ENCODE measurements at places on chromosomes 11 and 22. TPM values are rescaled to one million over a fixed set of nuclear protein-coding genes. Genes with fewer than 3 reads are reported as not detected.

DNA sequence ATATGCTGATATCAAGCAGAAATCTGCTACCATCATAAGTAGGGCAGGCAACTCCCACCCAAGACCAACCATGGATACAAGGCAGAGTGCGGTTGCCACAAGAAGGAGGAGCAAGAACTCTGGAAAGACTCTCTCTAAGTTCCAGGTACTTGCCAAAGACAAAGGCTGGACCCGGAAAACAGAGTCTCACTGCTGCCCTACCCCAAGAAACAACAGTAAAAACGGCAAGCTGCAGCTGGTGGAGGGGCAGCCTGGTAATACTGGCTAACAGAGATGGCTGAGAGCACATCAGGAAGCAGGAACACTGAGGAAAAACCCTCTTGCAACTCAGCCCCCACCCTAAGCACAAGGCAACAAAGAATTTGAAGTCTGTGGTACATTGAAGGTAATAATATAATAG lies 27.7 kb upstream of the NXPE2 start:
- no peak for DNase-seq

LDLRAD3 gene
- 69.2 TPM for total RNA-seq

DNA sequence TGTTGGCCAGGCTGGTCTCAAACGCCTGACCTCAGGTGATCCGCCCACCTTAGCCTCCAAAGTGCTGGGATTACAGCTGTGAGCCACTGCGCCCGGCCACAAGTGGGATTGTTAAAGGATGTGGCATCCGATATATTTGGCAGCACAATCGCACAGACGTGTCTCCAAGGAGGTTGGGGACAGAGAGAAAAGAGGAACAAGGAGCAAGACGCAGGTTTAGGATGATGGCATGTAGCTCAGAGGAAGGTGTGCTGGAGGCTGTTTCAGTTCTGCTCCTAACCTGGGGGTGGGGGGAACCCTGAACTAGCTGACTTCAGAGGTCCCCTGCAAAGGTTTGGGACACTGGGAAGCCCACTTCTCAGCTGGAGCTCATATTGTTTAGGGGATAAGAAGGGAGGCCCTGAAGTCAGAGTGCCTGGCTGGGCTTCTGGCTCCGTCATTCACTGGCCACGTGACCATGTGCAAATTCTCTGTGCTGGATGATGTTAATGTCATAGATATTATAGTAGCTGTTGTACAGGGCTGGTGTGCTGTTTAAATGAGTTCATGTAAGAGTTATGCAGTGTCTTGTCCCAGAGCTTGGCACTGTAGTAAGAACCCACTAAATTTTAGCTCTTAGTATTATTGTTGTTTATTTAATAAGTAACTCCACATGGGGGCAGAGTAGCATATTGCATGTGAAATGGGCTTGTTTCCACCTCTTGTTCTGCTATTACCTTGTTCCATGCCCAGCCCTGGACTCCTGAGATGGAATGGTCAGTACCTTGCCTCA lies 129.7 kb downstream of the ST3GAL4 start:
- peak; percentile 18 for DNase-seq

DBX1 gene
- total RNA-seq: not detected

DNA sequence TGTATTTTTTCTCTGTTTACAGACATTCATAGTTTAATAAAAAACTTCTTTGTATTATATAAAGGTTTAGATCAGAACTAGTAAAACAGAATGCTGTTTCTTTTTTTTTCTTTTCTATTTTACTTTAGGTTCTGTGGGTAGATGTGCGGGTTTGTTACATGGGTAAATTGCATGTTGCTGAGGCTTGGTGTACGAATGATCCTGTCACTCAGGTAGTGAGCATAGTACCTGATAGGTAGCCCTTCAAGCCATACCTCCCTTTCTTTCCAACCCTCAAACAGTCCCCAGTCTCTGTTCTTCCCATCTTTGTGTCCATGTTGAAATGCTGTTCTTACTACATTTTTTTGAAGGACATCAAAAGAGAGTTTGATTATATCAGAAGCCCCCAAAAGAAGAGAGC lies 3.2 kb downstream of the ATM start:
- DNase-seq: no peak

GRCh38 chr22:38169116-38169515 lies 12.5 kb downstream of the PLA2G6 start:
- peak; percentile 26 for DNase-seq

SNX32 gene
- not detected for total RNA-seq

DNA sequence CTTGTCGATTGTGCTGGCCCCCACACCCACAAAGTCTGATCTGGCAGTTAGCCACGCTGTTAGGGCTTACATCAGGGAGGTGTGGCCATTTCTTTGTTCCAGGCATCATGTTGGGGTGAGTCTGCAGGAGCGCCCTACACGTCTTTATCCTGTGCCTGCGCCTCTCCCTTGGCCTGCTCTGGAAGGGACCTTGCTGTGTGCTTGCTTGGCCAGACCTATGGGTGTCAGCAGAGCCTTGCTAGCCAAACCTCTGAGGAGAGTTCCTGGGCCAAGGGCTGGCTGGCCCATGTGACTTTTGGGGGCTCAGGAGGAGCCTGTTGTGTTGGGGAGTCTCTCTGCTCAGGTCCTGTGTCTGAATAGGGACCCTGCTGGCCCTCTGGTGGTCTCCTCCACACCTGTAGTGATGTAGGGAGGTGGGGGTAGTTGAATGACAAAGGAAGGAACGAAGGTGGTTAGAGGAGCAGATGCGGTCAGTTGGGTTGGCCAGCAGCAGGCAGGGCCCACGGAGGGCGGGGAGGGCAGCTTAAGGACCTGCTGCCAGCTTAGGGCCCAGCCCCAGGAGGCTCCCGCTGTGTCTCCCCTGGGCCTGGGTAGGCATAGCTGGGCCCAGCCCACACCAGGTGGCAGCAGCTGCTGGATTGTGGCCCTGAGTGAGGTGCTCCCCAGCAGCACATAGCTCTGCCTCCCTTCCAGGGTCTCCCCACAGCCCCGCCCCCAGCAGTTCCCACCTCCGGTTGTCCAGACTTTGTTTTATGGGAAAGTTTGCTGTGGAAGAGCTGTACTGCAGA lies 7.9 kb downstream of the PPIL2 start:
- no peak for DNase-seq

OR11H1 gene
- not detected for total RNA-seq

SLC5A1 gene
- total RNA-seq: 1.2 TPM

F2 gene
- not detected for total RNA-seq

FXYD6 gene
- 21.5 TPM for total RNA-seq

DNA sequence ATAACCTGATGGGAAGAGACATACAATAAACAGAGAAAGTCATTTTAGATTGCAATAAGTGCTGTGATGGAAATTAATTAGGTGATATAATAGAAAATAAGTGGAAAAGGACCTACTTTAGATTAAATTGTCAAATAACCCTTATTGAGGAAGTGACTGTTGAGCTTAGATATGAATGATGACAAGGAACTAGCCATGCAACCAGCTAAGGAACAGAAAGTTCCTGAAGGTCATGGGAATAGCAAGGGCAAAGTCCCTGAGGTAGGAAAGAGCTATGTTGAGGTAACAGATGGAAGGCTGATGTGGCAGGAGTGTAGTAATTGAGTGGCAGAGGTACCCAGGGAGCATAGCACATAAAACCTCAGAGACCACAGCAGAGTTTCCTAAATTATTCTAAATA lies 135.2 kb downstream of the WNT11 start:
- DNase-seq: no peak

EMID1 gene
- total RNA-seq: 1.4 TPM

GRCh38 chr11:86671531-86672006 lies 847 bp downstream of the ME3 start:
- DNase-seq: peak; percentile 94

- DNase-seq: no peak
Measured at GRCh38 chr11:46116007-46116711, 5.1 kb downstream of the PHF21A start.

DNA sequence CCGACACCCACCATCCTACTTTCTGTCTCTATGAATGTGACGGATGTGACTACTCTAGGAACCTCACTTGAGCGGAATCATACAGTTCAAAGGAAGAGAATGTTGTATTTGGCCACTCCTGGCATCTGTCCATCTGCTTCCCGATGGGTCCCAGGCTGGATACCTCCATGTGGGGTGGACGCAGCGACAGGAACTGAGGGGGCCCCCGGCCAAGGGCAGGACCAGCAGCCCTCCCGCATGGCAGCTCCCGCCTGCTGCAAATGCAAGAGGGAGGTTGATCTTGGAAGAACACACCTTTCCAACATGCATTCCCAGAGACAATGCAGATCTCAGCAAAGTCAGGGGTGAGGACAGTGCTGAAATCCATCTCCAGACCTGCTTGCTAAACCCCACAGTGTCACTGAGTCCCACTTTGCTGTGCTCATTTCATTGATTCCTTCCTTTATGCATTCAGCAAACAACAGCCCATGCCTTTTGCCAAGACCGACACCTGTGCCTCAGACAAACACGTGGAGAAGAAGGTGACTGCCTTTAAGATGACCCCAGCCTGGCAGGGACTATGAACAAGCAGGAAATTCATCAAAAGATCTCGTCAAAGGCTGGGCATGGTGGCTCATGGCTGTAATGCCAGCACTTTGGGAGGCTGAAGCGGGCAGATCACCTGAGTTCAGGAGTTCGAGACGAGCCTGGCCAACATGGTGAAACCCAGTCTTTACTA lies 246.2 kb downstream of the CTTN start:
- no peak for DNase-seq

- peak; percentile 49 for DNase-seq
Measured at GRCh38 chr11:125338886-125339811, 156.9 kb downstream of the FEZ1 start.

GRCh38 chr22:37186228-37186996 lies 1.6 kb downstream of the C1QTNF6 start:
- no peak for DNase-seq

- DNase-seq: no peak
Measured at GRCh38 chr11:115194802-115195110, 309.5 kb downstream of the CADM1 start.

GRCh38 chr22:41672780-41673509 lies 15.7 kb downstream of the SNU13 start:
- no peak for DNase-seq

DNA sequence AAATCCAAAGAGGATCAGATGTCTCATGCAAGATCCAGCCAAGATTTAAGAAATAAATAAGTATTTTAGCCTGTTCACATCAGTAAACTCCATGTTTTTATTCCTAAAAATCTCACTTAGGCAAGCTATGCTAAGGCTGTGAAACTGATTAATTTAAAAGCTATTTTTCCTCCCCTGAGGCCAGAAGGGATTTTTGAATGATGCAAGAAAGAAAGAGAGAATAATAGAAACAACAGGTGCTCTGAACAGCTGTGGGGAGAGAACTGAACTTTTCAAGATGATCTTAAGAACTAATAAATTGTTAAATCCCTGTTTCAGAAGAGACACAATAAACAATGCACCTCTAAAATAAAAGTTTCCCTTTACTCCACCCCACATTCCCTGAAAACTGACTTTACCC lies 241.6 kb downstream of the DLG2 start:
- DNase-seq: no peak

DNA sequence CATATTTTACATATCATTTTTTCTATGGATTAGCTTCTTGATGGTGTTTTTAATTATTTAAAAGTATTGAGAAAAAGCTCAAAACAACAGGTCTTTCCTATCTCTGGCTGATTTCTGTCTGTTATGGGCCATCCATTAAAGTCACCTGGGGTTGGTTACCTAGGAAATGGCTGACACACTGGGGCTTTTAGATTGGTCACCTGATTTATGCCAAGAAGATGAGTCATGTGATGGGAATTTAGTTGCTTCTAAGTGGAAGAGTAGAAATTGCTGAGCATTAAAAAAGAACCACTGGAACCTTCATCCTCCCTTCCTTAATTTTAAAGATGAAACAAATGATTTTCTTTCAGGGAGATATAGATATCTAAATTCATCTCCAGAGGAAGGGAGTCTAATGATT lies 48.8 kb upstream of the LARGE1 start:
- DNase-seq: no peak

DNA sequence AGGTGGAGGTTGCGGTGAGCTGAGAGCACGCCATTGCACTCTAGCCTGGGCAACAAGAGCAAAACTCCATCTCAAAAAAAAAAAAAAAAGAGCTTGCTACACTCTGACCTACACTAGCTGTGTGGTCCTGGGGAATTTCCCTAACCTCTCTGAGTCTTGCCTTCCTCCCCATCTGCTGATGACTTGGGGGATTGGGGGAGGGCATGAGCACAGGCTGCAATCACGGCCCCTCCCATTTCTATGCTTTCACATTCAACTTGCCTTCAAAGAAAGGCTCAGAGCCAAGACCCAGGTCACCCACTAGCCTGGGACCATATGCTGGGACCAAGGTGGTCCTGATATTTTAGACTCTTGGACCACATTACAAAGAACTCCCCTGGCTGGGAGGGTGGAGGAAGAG lies 39.8 kb upstream of the TEF start:
- DNase-seq: no peak

DNA sequence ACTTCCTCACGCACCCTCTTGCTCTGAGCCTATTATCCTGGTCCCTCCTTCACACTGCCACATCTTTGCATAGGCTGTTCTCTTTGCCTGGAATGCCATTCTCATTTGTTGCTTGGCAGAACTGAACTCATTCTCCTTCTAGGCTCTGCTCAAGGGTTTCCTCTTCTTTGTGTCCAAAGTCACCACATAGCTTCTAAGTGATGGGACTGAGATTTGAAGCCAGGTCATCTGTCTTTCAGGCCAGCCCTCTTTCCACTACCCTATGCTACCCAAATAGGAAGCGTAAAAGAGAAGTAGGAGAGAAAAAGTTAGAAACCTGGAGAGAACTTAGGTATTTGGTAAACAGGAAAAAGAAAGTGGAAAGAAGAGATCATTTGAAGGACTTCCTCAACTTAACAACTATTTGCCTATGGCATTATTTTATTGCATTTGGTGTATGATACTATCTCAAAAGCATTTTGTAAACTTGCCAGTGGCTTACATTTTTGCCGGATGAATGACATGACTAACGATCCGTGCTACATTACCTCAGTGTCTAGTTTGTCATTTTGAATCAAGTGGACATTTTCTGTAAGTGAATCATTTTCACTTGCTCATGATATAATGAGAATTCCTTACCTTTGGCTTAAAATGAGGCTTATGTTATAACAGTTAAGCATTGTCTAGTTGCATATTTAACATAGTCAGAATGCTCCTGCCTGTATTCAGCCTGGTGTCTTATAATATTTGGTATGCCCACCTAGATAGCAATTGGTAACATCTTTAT lies 18.5 kb downstream of the NF2 start:
- DNase-seq: no peak

NFRKB gene
- total RNA-seq: 17.7 TPM

GRCh38 chr11:134243913-134244312 lies 9.2 kb downstream of the THYN1 start:
- no peak for DNase-seq

GRCh38 chr11:59767225-59767611 lies 12.0 kb downstream of the STX3 start:
- no peak for DNase-seq

DNA sequence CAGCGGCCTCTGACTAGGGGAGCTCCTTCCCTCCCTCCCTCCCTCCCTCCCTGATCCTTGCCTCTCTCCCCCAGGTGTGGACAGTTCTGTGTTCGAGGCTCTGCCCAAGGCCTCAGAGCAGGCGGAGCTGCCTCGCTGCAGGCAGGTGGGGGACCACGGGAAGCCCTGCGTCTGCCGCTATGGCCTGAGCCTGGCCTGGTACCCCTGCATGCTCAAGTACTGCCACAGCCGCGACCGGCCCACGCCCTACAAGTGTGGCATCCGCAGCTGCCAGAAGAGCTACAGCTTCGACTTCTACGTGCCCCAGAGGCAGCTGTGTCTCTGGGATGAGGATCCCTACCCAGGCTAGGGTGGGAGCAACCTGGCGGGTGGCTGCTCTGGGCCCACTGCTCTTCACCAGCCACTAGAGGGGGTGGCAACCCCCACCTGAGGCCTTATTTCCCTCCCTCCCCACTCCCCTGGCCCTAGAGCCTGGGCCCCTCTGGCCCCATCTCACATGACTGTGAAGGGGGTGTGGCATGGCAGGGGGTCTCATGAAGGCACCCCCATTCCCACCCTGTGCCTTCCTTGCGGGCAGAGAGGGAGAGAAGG lies 11.1 kb upstream of the POU2F3 start:
- DNase-seq: no peak

Data from mesenteric fat pad (tissue), 1 donor.